IMR-90 (cell line): ENCODE measurements at places on chromosomes 3 and 15.
A peak's percentile ranks its signal among the peaks of the same experiment; 100 is the strongest.

DNA sequence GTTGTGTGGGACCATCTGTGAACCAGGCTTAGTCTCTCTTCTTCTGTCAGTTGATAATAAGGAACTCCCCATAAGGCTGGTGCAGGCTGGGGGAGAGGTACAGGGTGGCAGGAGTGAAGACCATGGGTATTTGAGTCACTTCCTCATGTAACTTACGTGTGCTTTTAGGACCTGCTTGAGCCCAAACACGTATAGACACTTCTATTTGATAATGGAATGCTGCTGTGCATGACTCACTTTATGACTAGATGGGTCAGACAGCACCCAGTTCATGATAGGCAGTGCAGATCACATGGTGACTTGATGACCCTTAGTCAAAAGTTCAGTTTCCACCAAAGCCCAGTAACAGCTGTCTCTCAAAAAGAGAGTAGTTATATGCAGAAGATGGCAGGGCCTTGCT is 490.9 kb downstream of the ZBBX start:
- no peak for DNase-seq

- DNase-seq, result peak; percentile 20
These were observed 14.5 kb downstream of the RTP4 start for GRCh38 chr3:187382609-187383151.

GRCh38 chr3:123834631-123835030 is 49.5 kb downstream of the MYLK start:
- peak; percentile 90 for DNase-seq

DNA sequence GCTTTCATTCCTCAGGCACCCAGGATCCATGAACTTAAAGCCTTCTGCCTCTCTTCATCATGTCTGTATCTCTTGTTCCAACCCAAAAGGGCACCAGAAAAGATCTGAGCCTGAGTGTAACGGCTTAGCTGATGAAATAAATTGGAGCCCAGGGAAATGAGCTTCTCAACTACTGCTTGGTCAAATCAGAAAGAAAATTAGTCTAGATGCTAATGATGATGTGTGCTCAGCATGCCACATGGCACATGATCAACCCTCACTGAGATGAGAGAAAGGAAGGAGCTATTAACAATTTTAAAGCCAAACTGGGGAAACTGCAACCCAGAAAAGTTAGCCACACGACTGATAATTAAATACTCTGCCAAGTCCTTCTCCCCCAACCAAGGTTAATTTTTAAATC is 325.7 kb downstream of the CNTN3 start:
- DNase-seq, result no peak

GRCh38 chr3:45776611-45777010 is 19.7 kb downstream of the SLC6A20 start:
- DNase-seq, result no peak

- DNase-seq, result peak; percentile 75
These were observed 75.9 kb downstream of the TNIK start for GRCh38 chr3:171384101-171384891.

DNA sequence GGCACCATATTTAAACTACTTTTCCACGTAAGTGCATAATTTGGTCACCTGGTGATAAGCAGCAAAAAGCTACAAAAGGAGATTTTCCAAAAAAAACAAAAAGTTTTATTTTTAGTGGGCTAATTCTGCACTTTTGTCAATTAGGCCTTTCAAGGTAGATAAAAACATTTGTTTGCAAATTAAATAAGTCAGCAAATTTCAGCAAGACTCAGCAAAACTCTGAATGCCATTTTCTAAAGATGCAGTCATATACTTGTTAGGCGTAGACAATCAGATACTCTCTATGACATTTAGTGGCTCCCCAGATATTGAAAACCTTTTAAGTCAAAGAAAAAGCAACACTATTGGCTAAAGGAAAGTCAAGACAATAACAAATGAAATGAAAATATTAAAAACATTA is 400.2 kb upstream of the GOLIM4 start:
- no peak for DNase-seq

- peak; percentile 83 for DNase-seq
These were observed 223.5 kb upstream of the RBMS3 start for GRCh38 chr3:29057326-29057725.

DNA sequence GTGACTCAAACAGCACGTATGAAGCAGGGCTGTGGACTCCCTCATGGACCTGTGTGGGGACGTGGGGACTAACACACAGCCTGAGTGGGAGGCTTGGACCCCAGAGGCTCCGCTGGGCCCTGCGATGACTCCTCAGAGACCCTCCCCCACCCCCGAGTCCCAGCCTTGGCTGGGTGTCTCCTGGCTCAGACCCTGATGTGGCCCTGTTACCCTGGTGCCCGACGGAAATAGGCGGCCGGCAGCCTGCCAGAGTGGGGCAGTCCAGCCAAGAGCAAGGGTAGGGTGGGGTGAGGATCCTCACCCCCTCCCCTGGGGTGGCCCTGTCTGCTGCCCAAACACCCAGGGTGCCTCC is 15.3 kb downstream of the TNK2 start:
- no peak for DNase-seq

DNA sequence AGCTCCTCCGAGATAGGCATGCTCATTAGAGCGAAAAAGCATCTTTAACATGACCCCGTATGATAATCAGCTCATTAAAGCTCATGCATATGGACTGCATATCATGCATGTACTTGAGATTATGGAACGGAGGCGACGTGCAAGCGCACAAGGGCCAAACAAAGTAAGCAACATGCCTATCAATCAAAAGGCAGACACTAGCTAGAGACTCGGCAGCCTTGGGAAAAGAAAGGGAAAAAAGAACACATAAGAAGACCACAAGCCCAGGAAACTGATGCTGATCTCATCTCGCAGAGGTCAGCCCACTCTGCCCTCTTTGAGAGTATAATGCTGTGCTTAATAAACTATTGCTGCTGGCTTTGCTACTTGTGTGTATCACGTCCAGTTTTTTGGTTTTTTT is 2.6 kb upstream of the ACOX2 start:
- DNase-seq, result peak; percentile 19

DNA sequence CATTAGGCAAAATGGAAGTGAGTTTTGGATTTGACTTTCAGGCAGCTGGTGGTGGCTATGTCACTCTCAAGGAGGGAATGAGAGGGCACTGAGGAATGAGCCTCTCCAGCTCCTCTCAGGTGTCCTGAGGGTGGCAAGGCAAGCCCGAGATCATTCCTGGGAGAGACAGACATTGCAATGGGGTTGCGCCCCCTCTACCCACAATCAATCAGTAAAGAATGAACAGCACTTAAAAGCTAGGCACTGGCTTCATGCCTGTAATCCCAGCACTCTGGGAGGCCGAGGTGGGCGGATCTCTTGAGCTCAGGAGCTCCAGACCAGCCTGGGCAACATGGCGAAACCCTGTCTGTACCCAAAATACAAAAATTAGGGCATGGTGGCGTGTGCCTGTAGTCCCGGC is 14.1 kb upstream of the SHF start:
- DNase-seq, result no peak
